ENCODE measurements at places on chromosomes 6 and 20. TPM values are rescaled to one million over a fixed set of nuclear protein-coding genes. Genes with fewer than 3 reads are reported as not detected.

- no peaks in the 10 kb centered on the region for H3K27me3 ChIP-seq
- no peak for DNase-seq
- peak overlapping the region; percentile 24 for H3K27ac ChIP-seq
- H3K4me3 ChIP-seq = no peak overlapping the region
Measured at GRCh38 chr6:13725052-13725451, 13.4 kb upstream of the RANBP9 start.

GRCh38 chr6:111087871-111088667, 766 bp downstream of the SLC16A10 start:
- no peaks in the 10 kb centered on the region for H3K36me3 ChIP-seq
- H3K27ac ChIP-seq = no peak overlapping the region
- H3K4me3 ChIP-seq = peak overlapping the region; percentile 61
- H3K4me1 ChIP-seq = no peaks in the 10 kb centered on the region
- H3K27me3 ChIP-seq = no peaks in the 10 kb centered on the region
- DNase-seq = peak; percentile 69

DNA sequence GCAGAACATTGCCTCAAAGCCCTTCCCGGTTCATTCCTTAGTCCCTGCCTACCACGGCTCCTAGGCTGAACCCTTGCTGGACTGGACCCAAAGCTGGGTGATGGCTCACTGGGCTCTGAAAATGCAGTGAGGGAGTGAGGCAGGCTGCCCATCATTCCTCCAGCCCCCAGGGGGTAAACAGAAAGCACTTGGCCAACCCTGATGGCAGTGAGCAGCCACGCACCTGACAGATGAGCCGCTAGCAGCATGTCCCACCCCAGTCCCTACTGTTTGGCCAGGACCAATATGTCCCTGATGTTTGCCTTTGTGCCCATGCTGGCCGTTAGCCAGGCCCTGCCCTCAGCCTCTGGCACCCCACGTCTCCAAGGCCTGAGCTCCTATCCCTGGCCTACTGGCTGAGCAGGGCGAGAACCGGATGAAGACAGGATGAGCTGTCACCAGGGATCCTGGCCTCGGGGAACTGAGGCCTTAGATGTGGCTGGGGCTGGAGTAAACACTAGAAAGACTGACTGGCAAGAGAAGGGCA, 19.4 kb upstream of the BAK1 start:
- H3K4me3 ChIP-seq = no peak overlapping the region
- no peaks in the 10 kb centered on the region for H3K4me1 ChIP-seq
- no peaks in the 10 kb centered on the region for H3K36me3 ChIP-seq

GRCh38 chr6:31737315-31737990, 1.1 kb upstream of the CLIC1 start:
- no peaks in the 10 kb centered on the region for H3K27me3 ChIP-seq
- peaks cover 6% of the 10 kb centered on the region for H3K36me3 ChIP-seq
- no peak overlapping the region for H3K4me3 ChIP-seq
- peak; percentile 76 for DNase-seq
- H3K4me1 ChIP-seq = peaks cover 10% of the 10 kb centered on the region

- H3K36me3 ChIP-seq = no peaks in the 10 kb centered on the region
- no peak overlapping the region for H3K4me3 ChIP-seq
- no peaks in the 10 kb centered on the region for H3K27me3 ChIP-seq
- H3K27ac ChIP-seq = no peak overlapping the region
Measured at GRCh38 chr20:21496452-21496851, 17.4 kb downstream of the NKX2-2 start.

- no peaks in the 10 kb centered on the region for H3K27me3 ChIP-seq
- no peaks in the 10 kb centered on the region for H3K4me1 ChIP-seq
- H3K4me3 ChIP-seq = no peak overlapping the region
- H3K36me3 ChIP-seq = no peaks in the 10 kb centered on the region
Measured at GRCh38 chr20:23526850-23527249, 35.9 kb downstream of the CST8 start.

GRCh38 chr6:19159089-19159488, 678.1 kb upstream of the ID4 start:
- no peak for DNase-seq
- H3K4me3 ChIP-seq = no peak overlapping the region
- no peaks in the 10 kb centered on the region for H3K27me3 ChIP-seq
- H3K4me1 ChIP-seq = no peaks in the 10 kb centered on the region
- no peak overlapping the region for H3K27ac ChIP-seq

Gene TRAPPC3L
- not detected for total RNA-seq

Gene GLP1R
- not detected for total RNA-seq

Gene DCDC2
- total RNA-seq = 9.4 TPM
